Activated CD4-positive, alpha-beta T cell treated with anti-CD3 and anti-CD28 coated beads, Interleukin-2, amount 50 U/mL, for 1 hour (primary cell): ENCODE measurements at places on chromosomes 5 and 9.

DNA sequence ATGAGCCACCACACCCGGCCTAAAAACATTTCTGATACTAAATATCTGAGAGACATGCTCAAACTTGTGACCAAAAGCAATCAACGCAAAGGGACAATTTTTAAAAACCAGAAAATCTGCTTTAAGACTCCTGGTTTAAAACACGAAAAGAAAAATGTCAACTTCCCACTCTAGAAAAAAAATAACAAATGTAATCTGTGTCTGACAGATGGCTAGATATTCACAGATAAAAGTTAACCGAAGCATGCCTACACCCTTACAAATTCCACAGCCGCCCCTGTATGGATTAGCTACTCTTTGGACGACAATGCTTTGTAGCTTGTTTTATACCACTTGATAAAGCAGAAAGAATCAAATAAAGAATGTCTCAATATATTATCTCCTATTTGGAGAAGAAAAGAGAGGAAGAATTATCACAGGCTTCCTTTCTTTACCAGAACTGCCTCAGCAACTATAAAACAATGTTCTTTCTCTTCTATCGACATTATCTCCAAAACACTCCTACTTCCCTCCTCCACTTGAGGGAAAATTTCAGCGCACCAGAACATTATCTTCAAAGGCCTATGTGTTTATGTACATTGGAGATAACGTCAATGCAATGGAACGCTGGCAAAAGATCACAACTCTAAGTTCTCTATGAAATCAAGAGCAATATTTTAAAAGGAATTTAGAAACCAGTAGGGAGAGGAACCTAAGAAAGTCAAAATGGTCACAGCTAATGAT, 26.2 kb downstream of the CEMIP2 start:
- DNase-seq: no peak

DNA sequence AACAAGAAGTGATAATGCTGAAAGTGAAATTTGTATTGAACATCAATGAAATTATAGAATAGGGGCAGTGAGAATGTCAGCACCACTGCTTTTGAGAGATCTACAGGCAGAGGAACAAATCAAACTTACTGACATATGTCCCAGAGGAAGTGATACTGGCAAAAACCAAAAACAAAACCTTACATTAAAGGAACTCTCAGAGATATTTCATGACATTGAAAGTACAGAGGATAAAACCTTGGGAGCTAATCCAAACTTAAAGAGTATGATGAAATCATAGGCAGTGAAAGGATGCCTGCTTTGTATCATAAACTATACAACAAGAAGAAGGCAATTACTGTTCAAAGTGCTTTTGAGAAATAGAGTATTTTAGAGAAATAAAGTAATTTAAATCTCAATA, 90.4 kb upstream of the SV2C start:
- no peak for DNase-seq

GRCh38 chr5:94440015-94440414, 178.4 kb downstream of the KIAA0825 start:
- no peak for DNase-seq

DNA sequence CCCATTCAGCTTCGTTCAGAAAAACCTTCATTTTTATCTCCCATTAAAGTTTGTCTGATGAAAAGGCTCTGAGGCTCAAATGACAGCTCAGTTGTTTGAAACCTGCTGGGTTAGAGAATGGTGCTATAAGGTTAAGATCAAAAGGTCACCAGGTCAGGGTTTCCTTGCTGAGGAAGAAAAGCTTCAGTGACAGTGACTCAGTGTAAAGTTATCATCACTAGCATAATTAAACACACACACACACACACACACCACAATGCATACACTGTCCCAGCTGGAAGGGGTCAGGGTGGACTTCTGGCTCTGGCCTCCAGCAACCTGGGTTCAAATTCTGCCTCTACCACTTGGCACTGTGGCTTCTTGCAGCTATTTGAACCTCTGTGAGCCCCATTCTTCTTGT, 281.1 kb downstream of the DOCK8 start:
- DNase-seq: no peak

DNA sequence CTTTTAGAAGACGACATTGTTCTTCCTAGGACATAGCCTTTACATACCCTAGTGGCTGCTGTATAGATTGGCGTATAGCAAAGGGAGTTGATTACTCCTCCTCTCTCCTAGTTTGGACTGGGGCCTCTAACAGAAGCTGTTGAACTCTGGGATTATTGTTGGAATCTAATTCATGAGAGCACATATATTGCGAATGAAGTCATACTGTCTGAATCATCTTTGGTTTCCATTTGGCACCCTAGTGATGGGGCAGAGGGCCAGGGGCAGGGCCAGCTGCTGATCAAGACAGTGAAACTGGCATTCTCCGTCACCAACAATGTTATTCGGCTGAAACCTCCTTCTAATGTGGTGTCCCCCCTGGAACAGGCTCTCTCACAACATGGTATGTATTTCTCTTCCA, 40.3 kb downstream of the NUP188 start:
- DNase-seq: no peak

GRCh38 chr5:148979083-148979723, 83.7 kb downstream of the SH3TC2 start:
- DNase-seq: no peak

DNA sequence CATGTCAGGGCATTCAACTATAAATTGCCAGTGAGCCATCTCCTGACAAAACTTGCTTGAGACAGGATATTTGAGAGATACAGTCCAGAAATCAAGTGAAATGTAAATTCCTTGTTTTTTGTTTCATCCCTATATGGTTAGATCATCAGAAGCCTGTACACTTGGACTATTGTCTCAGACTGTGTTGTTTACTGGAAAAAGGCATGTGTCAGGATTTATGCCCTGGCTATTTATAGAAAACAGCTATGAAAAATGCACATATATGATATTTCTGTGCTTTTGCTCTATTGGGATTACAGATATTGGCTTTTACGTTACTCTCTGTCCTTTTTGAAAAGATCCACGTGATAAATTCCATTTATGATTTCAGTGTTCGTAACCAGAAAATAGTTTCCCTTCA, 44.2 kb downstream of the IL31RA start:
- DNase-seq: no peak

DNA sequence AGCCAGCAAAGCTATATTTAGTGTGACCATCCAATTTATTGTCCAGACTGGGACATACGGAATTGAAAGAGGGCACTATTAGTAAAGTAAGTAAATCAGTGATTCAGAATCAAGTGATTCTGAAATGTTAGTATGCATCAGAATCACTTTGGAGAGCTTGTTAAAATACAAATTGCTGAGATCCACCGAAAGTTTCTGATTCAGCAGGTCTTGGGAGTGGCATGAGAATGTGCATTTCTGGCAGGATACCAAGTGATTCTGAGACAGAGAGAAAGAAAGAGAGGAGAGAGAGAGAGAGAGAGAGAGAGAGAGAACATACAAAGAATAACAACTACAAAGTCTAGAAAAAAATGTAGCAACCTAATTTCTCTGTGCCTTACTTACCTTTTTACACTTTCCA, 65.4 kb upstream of the ASTN2 start:
- no peak for DNase-seq

- DNase-seq: no peak
These were observed 76.9 kb downstream of the CDH6 start for GRCh38 chr5:31270396-31270795.

DNA sequence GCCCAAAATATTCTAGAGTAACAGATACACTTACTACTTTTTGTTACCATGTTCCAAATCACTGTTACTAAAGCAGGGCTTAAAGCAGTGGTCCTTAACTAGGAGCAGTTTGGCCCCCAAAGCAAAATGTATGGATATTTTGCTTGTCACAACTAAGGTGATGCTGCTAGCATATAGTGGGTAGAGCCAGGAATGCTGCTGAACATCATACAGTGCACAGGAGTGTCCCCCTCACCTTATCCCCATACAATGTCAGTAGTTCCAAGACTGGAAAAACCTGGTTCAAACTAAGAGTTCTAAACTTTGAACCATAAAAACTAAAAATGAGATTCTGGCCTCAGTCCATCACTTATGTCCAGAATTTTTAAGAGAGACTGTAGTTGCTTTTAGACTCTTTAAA, 28.1 kb downstream of the DIMT1 start:
- no peak for DNase-seq

DNA sequence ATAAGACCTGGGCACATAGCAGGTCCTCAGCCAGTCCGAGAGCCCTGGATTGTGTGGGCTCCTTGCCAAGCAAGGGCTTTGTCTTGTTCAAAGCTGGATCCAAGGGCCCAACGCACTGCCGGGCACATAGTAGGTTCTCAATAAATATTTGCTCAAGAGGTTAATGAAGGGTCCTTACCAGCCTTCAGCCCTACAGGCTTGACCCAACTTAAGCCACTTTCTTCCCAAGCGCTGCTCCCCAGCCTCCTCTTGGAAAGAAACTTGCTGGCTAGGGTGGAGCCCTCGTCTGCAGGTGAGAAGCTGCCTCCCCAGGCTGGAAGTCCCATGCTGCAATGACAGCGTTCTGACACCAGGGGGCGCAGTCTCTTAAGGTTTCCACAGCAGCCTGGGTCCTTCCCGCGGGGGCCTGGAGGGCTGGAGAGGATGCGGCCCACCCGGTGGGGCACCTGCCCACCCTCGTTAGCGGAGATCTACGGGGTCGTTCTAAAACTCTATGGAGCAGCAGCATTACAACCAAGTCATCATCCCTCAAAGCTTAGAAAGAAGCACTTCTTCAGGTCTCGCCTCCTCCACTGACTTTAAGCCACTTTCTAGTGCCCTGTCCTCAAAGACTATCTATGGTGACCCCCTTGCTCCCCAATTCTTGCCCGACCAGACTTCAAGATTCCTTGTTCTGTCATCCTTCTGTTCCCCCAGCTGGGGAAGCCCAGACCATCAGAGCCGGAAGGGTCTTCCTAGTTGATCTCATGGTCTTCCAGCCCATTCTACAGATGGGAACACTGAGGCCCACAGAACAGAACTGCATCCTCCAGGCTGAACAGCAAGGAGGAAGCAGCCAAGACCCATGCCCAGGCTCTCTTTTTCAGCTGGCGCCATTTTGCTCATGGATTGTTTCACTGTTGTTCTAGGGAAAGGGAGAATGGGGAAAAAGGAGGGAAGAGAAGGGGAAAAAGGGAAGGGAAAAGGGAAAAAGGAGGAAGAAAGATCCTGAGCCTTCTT, 115.4 kb downstream of the LHX2 start:
- peak; percentile 70 for DNase-seq

DNA sequence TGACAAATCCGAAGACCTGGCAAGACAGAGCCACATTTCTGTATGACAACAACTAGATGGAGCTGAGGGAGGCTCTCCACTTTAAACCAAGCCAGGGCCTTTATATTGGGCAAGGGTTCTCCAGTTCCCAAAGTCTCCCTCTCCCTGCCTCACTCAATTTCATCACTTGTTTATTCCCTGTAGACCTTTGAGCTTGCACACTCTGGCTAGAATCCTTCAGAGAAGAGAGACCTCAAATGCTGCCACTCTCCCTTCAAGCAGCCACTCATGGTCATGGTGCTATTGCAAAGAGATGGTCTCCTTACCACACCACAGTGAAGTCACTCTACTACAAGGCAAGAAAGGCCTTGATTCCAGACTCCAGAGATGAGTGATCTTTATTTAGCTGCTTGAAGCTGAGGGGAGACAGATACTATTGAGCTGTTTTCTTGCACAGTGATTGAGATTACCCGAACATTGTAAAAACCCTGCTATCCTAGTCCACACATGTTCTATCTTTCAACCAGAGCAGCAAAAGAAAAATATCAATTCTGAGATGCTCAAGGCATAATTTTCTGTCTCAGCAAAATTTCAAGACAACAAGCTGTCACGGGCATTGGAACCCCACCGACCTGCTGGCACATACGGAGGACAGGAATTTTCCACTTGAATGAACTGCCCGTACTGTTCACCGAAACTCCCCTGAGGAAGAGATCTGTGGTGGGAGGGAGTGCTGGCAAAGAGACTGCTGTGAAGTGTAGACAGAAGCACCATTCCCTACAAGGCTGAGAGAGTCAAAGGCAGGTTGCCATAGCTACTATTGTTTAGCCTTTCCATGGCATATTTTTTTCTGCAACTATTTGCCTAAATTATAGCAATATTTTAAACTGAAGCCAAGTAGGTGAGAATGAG, 81.1 kb downstream of the CDO1 start:
- no peak for DNase-seq

DNA sequence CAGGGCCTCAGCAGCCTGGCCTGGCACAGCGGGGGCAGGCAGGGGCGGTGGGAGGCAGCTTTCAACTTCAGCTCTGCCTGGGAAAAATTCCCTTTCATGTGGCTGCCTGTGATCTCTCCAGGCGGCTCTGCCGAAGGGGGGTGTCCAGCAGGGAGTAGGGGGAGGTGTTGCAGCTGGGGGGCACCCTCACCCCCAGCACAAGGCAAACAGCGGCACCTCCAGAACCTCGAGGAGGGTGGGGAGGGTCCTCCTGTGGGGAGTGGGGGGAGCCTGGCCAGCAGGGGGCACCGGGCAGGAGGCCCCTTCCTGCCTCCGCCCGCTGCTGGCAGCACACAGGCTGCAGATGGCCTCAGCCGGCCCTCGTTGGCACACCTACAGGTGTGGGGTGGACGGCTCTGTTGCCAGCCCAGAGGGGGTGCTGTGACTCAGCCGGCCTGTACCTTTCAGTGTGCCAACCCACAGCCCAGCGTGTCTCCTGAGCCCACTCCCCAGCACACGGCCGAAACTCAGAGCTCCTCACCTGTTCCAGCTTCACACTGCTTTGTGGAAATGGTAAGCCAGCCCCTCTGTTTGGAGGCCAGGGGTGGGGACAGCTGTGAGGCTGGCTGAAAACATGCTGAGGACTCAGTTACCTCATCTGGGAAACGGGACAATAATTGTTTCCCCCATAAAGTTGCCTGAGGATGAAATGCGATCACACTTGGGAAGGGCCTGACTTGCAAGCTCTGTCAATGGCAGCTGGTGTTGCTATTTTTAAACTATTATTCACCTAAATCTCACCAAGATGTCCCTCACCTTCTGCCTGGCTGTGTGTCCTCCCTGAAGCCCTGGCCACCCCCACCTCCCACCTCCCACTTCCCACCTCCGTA, 37.0 kb downstream of the CXXC5 start:
- no peak for DNase-seq

DNA sequence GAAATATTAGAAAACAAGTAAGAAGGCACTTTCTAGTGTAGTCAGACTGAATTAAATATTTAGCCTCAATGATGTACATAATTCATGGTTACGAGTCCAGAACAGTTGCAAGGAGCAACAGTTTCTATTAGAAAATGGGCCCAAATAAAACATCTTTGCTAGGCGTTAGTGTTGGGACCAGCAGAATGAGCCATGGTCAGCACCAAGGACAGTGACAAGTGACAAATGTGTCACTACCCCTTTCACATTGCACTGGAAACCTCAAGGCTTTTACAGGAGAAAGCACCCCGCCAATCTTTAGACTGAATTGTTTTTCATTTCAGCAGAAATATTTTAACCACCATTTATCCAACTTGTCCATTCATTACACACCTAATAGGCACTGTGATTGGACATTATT, 301.3 kb upstream of the ADCY2 start:
- DNase-seq: no peak

DNA sequence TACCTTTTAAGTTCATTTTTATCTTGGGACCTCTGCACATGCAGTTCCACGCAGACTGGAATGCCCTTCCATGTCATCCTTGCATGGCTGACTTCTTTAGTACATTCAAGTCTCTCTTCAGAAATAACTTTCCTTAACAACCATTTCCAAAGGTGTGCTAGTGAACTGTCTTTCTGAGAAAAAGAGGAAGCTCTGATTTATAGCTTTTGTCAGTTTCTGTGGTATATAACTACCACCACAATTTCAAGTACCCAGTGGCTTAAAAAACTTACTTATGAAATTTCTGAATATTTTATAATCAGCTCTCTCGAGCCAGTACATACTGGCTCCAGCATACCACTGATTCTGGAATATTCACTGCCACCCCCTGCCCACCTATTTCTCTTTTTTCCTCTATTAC, 1613.8 kb downstream of the MAT2B start:
- no peak for DNase-seq

- no peak for DNase-seq
These were observed 472.3 kb downstream of the HINT1 start for GRCh38 chr5:130692770-130693169.
